Activated CD4-positive, alpha-beta T cell treated with anti-CD3 and anti-CD28 coated beads, Interleukin-2, amount 10 ng/mL, durations not matched to agents 24 days and 14 days (primary cell): ENCODE measurements at places on chromosomes 2 and 18. TPM values are rescaled to one million over a fixed set of nuclear protein-coding genes. Genes with fewer than 3 reads are reported as not detected.

WDR7 gene
- total RNA-seq = 20.8 and 26.0 TPM in 2 replicates

ZSWIM2 gene
- total RNA-seq = not detected in 2 replicates

MATN3 gene
- not detected in 2 replicates for total RNA-seq

CARF gene
- total RNA-seq = 3.9 and 4.3 TPM in 2 replicates

ANKMY1 gene
- 24.8 and 26.7 TPM in 2 replicates for total RNA-seq

OR6B2 gene
- not detected in 2 replicates for total RNA-seq

TUBB8B gene
- not detected in 2 replicates for total RNA-seq

- DNase-seq = peak; percentile 43
Observed at GRCh38 chr18:13589316-13589715, 137.0 kb downstream of the FAM210A start.

DNA sequence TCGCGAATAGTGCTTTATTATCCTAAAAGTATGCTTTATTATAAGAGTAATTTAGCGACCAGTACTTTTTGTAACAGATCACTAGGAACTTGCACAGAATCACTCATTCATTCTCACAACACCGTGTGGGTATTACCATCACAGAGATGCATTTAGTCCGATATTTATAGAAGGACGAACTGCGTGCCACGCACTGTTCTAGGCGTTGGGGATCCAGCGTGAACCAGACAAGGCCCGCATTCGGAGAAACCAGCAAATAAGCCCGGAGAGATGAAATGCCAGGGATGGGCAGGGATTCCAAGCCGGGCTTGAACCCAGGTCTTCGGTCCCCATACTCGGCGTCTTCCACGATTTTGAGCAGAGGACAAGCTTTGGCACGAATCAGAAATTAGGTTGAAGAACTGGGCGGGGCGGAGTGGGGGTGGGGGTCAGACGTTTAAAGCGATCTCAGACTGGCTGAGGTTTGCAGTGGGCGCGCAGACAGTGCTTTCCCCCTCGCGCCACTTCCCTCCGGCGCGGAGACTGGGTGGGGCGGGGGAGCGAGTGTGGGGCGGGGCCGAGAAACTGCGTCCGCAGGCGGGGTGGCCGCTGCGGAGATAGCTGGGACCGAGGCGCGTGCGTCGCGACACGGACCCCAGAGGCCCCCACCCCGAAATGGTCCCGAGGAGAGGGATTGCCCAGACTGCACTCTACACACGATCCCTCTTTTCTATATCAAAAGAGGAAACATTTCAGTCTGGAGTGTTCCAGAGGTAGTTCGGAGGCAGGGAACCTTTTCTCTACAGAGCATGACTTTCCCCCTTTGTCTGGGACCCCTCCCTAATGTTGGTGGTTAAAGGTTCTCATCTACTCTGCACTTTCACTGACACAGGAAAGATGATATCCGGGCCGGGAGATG, 1.1 kb upstream of the CXCR4 start:
- peak; percentile 92 for DNase-seq

DNA sequence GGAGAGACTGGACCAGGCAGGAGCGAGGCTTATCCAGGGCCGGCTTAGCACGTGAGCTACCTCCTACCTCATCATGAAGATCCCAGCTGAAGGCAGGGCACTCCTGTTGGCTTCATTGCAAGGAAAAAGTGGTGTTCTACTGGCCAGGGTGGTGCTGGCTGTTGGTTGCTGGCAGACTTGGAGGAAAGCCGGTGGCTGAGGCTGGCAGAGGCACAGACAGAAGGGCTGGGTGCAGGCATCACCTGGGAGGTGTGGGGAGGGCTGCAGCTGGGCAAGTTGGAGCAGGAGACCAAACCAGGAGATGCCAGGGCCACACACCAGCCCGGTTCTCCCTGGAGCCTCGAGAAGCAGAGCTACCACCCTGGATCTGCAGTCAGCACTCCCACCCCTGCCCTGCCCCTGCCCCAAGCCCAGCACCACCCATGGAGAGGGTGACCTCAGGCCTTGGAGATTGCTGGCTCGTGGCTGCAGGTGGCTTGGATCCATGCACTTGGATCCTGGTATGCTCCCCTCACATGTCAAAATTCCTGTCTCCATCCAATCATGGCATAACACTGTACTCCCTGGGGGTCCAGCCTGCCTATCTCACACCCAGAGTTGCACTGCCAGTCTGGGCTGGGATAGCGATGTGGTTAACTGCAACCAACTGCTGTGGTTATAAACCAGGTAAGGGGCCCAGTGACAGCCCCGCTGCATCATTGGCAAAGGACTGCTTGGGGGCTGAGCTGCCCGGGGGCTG, 49.7 kb downstream of the GLI2 start:
- no peak for DNase-seq

- DNase-seq = no peak
Observed at GRCh38 chr18:6199777-6200176, 214.9 kb downstream of the L3MBTL4 start.

GRCh38 chr18:48412339-48412929, 3.3 kb upstream of the ZBTB7C start:
- DNase-seq = peak; percentile 77

DNA sequence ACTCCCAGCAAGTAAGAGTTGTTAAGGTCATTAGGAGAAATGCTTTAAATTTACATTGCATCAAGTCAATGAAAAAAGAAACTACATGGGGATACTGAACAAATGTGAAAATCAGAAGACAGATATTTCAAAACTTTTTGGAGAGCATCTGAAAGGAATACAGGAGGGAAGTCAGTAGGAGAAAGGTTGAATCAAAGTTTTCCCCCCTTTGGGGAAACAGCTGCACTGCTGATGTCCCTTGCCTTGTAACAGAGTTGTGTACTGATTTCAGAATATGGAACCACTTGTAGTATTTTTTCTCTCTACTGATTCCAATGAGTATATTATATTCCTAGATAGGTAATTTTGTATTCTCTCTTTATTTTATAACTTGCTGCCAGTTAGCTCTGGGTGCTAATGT, 592.5 kb upstream of the ZEB2 start:
- no peak for DNase-seq
